ENCODE measurements at places on chromosomes 11 and 22.

- no peak for DNase-seq
Observed at GRCh38 chr11:126893796-126894195, 106.8 kb downstream of the KIRREL3 start.

- DNase-seq: no peak
Observed at GRCh38 chr11:123110397-123110796, 48.5 kb upstream of the HSPA8 start.

DNA sequence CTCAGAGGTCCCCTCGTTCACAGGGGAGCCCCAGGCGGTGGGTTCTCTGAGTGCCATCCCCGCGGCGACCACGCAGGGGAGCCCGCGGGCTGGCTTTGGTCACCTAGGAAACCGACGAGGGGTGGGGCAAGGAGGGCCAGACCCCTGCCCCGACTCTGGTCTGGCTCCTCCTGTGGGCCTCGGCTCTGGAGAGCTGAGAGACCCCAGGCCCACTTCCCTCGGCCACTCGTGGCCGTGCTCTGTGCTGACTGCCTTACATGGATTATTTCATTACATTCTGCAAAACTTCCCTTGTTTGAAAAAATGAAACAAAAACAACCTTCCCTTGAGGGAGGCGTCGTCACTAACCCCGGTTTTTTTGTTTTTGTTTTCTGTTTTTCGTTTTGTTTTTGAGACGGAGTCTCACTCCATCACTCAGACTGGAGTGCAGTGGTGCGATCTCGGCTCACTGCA lies 15.1 kb upstream of the CYTH4 start:
- no peak for DNase-seq

DNA sequence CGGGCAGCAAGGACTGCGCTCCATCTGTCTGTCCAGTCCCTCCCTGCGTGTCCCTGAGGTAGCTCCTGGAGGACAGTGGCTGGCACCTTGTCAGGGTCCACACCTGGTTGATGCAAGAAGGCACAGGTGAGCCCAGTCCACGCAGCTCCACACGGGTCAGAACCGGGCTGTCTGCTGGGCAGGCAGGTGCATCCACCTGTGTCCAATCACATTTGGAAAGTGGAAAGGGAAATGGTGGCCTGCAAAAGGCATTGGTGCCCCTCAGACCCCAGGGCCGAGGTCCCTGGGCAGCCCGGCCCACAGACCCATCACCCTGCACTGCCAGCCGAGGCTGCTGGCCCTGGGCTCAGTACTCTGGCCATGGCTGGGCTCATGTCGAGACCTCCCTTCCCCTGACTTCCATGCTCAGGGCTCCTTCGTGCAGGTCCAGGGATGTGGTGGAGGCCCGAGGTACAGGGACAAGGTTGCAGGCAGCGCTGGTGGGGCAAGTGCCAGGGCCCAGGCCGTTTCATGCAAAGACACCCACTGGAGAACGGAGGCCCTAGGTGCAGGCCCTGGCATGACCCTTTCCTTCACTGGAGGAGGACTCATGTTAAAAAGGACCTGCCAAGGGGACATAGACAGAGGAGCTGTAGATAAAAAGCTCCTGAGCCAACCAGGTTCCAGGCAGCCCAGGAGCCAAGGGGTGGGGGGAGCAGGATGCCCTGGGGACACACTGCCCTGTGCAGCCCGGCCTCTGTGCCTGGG lies 38.9 kb upstream of the TH start:
- no peak for DNase-seq

- no peak for DNase-seq
Observed at GRCh38 chr11:65404210-65404609, 17.8 kb downstream of the FRMD8 start.

- no peak for DNase-seq
Observed at GRCh38 chr11:78311702-78312371, 105.8 kb downstream of the GAB2 start.

DNA sequence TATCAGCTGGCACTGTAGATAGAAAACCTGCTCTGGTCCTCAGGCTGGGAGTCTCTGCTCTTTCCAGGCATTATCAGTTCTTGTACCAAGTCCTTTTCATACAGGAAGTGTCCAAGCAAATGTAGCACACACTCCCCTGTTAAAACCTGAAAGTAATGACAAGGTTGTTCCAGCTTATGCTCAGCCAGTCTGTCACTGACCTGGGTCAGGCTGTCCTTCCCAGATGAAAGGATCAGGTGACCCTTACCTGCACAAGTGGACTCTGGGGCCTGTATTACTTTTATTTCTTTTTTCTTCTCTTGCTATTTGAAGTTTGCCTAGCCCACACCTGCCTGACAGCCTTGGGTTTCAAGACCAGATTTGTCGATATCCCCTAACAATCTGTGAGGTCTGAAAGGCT lies 156.3 kb upstream of the SESN3 start:
- DNase-seq: no peak

DNA sequence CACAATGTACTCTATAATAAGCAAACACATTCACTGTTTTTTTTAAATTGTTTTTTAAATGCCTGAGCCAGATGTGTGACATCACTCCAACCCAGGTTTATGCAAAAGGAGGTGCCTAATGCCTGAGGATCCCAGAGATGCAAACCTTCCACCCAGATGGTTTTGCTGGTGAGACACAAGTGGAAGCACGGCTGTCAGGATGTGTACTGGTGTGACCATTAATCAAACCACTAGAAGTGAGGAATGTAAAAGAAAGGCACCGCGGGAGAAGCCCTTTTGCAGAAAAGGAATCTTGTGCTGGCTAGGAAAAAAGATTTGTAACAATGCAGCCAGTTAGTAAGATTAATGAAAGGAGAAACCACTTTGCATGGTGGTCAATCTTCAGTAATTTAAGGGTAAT lies 407.4 kb downstream of the LARGE1 start:
- DNase-seq: no peak

Data from stimulated activated CD4-positive, alpha-beta T cell treated with anti-CD3 and anti-CD28 coated beads, Interleukin-12 subunit alpha, Interleukin-12 subunit beta, amount 100 ng/mL, for 48 hours (primary cell).